SIG-M5 (cell line): ENCODE measurements at places on chromosomes 6 and 20.

GRCh38 chr20:11718474-11719094, 199.1 kb upstream of the BTBD3 start:
- DNase-seq = no peak

DNA sequence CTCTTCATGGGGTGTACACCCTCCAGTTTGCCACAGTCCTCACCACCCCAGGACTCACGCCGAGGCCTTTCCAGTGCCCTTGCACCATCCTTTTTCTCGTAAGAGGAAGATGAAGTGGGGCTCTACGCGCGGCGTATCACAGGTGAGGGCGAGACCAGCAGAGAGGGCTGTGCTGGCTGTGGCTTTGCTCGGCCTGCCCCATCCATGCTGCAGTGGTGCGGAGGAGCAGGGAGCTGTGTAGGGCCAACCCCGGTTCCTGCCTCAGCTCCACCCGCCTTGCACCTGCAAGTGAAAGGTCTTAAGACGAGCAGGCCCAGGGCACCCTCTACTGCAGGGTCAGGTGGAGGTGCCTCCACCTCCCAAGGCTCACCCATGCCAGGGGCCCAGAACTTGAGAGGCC, 24.1 kb downstream of the RBCK1 start:
- DNase-seq = no peak

- DNase-seq = no peak
Observed at GRCh38 chr20:62824476-62825332, 7.9 kb downstream of the COL9A3 start.

GRCh38 chr6:56348578-56348977, 101.2 kb upstream of the COL21A1 start:
- DNase-seq = no peak

DNA sequence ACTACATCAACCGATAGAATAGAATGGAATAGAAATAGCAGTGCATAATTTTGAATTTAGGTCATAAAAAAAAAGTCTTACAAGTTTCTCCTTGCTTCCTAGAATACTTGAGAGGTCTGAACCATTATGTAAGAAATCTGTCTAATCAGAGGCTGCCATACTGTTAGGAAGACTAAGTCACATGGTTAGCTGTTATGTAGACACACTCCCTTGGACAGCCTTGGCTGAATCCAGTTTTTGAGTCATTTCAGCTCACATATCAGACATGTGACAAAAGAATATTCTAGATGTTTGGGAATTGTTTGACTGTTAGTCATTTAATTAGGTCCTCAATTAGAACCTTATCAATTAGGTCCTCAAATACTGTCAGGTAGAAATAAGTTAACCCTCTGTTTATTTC, 1601.4 kb downstream of the GRIK2 start:
- no peak for DNase-seq

- no peak for DNase-seq
Observed at GRCh38 chr6:158559895-158560835, at the start of gene TMEM181. TSS of gene TMEM181 (plus strand) at chr6:158560091. CDS start at chr6:158560225, 134 bp downstream.

DNA sequence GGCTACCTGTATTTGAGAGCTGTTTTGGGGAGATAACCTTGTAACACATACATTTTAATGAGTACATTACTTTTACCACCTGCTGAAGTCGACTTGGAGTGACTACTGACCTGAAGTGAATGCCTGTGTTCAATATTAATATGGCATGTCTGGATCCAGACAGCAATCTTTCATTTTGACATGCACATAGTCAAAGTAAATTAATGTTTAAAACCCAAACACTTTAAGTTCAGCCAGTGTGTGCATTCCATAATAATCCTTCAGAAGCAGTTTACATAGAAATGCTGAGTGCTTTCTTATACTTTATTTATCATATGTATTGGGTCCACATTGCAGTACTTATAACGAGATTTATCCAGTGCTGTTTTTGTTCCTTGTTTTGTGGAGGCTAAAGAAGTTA, 38.0 kb downstream of the CDKAL1 start:
- no peak for DNase-seq

- no peak for DNase-seq
Observed at GRCh38 chr6:87729965-87730719, 28.1 kb upstream of the AKIRIN2 start.

- no peak for DNase-seq
Observed at GRCh38 chr6:36807750-36808149, 31.5 kb downstream of the CPNE5 start.

- DNase-seq = no peak
Observed at GRCh38 chr6:35167505-35167904, 26.4 kb upstream of the TCP11 start.

DNA sequence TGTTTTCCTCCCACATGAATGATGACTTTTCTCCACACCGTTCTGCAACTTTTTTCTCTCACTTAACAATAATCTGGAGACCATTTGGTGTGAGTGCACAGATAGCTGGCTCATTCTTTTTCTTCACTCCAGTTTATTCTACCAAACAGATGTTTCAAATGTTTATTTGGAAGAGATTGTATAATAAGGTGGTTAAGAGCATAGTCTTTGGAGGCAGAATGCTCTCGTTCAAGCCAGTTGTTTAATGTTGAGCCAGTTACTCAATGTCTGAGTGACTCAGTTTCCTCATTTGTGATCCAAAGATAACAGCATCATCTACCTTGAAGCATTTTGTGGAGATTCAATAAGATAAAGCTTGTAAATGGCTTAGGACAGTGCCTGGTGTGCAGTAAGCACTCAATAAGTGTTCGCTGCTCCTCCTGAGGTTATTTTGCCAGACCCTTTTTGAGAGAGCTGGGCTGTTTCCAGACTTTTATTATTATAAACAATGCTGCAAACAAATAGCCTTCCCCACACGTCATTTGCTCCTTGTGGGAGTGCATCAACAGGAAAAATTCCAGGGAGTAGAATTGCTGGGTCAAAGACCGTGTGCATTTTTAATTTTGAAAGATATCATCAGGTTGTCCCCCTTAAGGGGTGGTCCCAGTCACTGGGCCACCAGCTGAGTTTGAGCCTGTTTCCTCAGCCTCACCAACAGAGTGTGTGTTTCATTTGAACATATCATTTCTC, 70.6 kb downstream of the VEGFA start:
- DNase-seq = no peak
